ENCODE measurements at places on chromosomes 5 and 9.

DNA sequence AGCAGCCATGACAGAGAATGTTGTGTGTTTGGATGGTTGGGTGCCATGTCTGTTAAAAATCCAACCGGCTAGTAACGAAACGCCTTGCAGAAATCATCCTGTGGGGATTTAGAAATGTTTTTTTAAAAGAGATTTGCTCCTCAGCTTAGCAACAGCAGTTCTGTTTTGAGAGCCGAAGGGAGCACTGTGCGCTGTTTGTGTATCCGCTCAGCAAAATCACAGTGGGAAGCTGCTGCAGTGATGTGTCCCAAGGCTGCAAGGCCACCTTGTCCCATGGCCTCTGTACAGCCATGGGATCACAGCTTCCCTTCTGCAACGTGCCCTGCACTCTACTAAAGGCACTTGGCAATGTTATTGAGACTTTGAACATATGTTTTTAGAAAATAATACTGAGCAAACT lies 40.9 kb downstream of the TRIO start:
- no peak for DNase-seq

DNA sequence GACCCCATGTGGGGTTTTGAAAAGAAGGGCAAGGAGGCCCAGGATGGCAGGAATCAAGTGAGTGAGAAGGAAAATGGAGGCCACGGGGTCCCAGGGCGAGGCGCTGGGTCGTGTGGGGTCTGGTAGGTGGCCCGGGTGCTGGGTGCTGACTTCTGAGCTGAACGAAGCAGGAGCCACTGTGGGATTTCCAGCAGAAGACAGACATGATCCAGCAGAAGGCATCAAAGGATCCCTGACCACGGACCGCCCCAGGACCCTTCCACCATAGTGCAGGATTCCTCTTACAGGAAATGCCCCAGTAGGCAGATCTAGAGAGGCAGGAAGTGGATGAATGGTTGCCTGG lies 106.7 kb downstream of the ADAMTS2 start:
- DNase-seq: no peak

DNA sequence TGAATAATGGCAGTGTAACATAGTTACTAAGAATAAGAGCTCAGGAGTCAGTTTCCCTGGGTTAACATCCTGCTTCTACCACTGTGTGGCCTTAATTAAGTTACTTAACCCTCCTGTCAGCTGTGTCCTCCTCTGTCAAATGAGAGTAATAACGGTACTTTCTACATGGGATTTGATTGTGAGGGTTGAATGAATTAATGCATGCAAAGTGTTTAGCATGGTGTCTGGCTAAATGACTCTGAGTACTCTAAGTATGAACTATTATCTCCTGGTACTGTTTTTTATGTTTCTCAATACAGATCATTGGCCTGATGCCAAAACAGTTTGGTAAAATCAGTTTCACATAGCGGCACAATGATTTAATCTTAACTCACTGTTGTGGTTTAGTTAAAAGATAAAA lies 19.6 kb downstream of the ZNF131 start:
- DNase-seq: no peak

DNA sequence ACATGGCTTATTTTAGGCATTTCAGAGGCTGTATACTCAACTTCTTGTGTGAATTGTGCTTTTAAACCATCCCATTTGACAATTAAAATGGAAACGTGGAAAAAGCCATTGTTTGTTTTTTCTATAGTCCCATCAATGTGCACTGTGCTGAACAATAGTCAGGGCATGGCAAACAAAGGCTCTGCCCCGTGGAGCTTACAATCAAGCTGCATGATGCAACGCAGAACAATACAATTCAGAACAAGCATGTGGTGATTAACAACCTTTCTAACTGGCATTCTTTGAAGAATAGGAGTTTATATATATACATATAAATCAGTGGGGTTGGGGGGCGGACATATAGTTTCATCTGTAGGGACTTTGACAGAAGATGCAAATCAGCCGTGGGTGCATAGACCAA lies 2125.4 kb upstream of the WWC1 start:
- DNase-seq: no peak

- DNase-seq: no peak
These were observed 67.7 kb downstream of the HMHB1 start for GRCh38 chr5:143879646-143880045.

DNA sequence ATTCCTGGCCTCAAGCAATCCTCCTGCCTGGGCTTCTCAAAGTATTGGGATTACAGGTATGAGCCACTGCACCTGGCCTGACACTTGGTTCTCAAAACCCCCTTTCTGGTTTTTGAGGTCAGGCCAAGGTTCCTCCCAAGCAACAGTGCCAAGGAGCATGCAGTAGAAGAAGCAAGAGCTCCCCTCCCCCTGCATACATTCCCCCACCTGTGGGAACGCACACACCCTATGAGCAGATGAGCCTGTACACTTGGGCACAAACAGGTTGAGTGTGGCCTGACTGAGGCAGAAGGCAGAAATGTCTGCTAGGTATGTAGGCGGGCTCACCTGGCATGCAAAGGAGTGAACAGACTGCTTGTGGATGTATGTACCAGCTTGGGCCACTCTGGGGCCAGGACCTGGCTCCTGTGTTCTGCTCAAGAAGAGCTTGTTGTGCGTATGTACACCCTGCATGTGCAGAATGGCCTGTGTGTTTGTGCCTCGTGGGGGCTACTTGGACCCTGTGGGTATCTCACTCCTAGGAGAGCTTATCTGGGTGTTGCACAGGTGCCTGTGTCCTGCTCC lies 1.7 kb downstream of the GPRIN1 start:
- DNase-seq: no peak

DNA sequence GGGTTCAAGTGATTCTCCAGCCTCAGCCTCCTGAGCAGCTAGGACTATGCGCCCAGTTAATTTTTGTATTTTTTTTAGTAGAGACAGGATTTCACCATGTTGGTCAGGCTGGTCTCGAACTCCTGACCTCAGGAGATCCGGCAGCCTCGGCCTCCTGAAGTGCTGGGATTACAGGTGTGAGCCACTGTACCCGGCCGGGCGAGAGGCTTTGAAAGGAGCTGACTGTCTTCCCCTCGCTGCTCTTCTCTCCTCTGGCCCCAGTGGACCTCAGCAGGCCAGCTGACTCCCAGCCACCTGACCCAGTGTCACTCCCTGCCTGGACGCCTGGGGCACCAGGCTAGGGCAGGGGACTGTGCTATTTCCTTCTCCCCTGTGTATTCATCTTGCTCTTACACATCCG lies 89.5 kb upstream of the ANKRD55 start:
- no peak for DNase-seq
